Inflammatory macrophage (primary cell): ENCODE measurements at places on chromosomes 6 and 20.

- DNase-seq = no peak
These were observed 104.3 kb downstream of the RNF144B start for GRCh38 chr6:18491308-18492045.

- DNase-seq = no peak
These were observed 25.7 kb downstream of the SNX3 start for GRCh38 chr6:108235127-108235526.

DNA sequence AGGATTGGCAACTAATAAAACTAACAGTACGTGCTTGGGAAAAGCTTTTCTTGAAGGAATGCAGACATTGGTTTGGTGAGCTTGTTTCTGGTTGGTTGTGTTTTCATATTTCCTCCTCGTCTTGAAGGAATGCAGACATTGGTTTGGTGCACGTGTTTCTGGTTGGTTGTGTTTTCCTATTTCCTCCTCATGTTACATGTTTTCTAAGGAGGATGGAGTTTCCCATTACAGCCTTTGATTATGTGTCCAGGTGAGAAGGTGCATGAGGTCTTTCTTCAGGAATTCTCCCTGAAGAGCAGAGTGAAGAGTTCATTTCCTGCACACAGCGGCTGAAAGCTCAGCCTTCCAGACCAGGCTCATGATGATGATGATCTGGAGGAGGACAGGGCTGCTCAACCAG lies 190.6 kb downstream of the SMOC2 start:
- DNase-seq = no peak

DNA sequence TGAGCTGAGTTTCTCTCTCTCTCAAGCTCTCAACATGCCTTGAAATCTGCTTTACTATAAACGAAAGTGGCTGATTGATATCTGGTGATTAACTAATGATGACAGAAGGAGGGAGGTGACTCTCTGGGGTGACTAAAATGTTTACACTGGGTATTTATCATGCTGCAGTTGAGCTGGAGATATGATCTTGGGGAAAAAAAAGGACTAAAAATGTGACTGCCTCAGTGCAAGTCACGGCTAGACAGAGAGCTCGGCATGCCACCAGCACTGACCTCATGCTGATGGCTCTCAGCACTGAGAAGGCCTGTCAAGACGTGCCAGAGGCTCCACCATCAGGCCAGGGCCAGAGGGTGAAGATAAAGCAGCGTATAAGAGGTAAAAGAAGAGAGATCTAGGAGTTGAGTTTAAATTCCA lies 103.1 kb upstream of the SPACA1 start:
- no peak for DNase-seq

DNA sequence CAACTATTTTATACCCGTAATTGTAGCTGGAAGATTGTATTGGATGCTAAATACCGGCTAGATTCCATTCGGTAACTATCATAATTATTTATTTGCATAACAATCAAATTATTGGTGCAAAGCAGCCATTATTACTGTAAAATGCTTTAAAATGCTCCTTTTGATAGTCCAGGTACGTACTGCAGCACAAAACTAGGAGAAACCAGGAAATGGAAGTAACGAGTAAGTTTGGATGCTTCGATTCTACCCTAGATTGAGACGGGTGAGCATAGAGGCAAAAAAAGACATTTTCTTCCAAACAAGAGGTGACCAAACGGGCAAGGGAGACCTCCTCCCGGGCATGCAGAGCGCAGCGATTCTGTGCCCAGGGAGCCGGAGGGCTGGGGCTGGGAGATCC lies 469 bp upstream of the XRN2 start:
- DNase-seq = no peak

- DNase-seq = peak; percentile 71
These were observed 55.2 kb upstream of the RREB1 start for GRCh38 chr6:7052443-7053011.

DNA sequence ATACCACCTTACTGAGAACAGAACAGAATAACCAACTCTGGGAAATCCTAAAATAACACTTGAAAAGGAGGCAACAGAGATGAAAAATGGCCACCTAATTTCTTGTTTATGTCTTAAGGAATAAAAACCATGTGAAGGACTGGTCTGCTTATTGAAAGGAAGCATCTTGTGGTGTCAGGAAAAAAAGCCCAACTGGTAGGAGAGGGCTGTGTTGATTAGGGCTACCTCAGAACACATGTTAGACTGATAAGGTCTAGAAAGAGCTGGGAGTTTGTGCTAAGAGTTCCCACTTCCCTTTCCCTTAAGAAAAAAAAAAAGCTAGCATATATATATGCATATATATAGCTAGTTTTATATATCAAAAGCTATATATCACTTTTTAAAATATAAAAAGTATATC lies 425.3 kb upstream of the BTBD3 start:
- DNase-seq = no peak

DNA sequence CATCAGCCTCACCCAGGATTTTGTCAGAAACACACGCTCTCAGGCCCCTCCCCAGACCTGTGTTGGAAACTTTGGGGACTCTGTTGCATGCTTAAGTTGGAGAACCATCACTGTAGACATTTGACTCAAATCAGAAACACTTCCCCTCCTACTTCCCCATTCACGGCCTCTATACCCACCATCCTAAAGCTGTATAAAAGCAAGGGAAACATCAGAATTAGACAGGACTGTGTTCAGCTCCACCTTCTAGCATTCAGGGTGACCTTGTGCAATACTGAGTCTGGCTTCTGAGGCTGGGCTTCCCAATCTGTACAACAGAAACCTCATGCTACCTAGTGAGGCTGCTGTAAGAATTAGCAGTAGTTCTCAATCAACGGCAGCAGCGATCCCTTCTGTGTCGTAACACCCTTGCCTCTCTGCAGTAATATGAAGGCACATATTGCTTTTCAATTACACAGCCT lies 252.3 kb downstream of the LY86 start:
- peak; percentile 76 for DNase-seq

- DNase-seq = peak; percentile 45
These were observed 51.1 kb downstream of the ARID1B start for GRCh38 chr6:156828280-156828703.

DNA sequence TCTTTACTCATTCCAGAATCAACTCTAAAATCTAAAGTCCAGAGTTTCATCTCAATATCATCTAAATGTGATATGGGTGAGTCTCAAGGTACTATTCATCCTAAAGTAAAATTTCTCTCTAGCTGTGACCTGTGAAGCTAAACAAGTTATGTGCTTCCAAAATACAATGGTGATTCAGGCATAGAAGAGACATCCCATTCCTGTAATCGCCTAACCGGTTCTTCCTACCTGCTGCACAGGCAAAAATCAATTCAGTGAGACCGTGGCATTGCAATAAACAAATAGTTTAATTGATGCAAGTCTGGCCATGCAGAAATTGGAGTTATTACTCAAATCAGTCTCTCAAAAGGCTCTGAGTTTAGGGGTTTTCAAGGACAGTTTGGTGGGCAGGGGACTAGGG lies 232.8 kb downstream of the UBE3D start:
- no peak for DNase-seq

DNA sequence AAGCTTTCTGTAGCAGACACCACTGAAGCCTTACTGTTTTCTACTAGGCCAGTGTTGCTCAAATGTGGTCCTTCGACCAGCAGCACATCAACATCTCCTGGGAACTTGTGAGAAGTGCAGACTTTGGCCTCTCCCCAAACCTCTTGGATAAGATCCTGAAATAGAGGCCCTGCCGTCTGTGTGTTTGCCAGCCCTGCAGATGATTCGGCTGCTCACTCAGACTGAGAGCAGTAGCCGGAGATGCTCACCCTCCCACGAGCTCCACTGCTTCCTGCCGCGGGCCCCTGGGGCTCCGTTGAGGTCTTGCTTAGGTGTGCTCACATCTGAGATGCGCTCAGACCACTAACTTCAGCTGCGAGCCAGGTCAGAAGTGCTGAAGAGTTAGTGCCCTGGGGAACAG lies 129.5 kb upstream of the SSTR4 start:
- DNase-seq = no peak

DNA sequence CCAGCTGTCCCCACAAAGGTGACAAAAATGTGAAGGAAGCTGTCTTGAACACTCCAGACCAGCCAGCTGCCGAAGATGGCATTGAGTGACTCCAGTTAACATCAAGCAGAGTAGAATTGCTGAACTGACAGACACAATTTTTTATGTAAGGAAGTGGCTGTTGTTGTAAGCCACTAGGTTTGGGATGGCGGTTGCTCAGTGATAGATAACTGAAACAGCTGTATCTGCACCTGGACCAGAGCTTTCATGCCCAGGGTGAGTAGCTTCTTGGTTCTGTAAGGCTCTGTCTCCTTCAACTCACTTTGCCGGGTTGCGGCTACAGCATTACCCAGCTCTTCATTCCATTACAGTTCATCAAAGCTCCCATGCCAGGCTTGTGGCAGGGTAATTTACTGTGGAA lies 49.7 kb upstream of the DDR1 start:
- no peak for DNase-seq
